ENCODE measurements at places on chromosomes 16 and 17.

DNA sequence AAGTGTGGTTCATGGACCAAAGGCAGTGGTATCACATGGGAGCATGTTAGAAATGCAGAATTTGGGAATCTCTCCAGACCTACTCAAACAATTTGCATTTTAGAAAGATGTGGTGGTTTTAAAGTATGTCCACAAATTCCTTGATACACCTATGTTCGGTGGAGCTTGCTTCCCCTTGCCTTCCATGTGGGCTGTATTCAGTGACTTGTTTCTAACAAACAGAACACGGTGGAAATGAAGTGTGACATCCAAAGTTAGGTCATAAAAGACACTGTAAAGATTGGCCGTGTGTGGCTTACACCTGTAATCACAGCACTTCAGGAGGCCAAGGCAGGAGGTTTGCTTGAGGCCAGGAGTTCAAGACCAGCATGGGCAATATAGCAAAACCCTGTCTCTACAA, 16.7 kb downstream of the COQ7 start:
- no peak for DNase-seq

DNA sequence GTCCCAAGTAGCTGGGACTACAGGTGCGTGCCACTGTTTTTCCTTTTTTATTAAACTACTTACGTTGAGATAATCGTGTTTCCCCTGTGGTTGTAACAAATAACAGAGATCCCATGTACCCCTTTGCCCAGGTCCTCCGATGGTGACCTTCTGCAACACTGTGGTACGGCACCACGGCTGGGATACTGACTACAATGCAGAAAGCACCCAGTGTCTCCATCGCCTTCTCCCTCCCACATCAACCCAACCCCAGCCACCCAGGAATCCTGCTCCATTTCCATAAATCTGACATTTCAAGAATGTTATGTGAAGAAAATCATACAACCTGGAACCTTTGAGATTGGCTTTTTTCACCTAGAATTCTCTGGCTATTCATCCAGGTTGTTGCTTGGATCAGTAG, 22.1 kb downstream of the MPRIP start:
- no peak for DNase-seq

- peak; percentile 64 for DNase-seq
Measured at GRCh38 chr17:15456972-15457722, 10.3 kb downstream of the CDRT4 start.

DNA sequence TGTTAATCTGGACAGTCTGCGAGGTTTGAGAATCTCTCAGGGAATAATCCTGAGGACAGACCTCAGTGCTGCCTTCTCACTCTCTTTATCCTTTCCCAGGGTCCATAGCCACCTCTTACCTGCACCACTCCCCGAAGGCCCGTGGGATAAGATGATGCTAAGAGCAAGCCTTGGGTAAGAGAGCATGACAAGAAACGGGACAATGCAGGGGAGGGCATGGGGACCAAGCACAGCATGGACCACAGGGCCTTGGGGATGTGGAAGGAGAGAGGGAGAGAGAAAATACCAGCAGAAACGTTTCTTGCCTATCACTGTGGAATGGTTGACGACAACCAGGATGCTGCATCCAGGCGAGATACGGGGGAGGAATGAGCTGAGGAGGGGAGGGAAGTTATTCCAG, 8.3 kb upstream of the SDR42E1 start:
- DNase-seq: no peak

DNA sequence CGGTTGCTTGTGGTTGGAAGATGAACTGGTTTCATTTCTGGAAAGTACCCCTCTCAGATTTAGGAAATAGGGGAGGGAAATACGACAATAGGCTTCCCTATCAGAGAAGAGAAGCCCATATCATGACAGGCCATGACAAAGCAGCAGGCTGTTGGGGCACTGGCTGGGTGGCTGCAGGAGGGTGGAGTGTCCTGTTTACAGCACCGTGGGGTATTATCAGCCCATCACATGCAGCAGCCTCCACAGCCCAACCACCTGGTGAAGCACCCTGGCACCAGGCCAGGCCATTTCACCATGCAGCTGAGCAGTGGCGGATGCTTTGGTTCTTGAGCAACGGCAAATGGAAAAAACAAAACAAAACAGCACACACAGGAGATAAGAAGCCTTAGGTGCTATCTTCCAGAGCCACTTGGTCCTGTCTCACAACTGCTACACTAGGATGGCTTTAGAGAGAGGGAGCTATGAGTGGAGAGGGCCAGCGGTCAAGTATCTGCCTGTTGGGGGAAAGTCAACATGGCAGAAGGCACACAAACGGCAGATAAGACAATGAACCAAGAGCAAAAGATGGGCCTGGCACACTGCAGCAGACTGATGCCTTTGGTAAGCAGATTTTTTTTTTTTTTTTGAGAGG, 24.2 kb downstream of the FAM117A start:
- no peak for DNase-seq

DNA sequence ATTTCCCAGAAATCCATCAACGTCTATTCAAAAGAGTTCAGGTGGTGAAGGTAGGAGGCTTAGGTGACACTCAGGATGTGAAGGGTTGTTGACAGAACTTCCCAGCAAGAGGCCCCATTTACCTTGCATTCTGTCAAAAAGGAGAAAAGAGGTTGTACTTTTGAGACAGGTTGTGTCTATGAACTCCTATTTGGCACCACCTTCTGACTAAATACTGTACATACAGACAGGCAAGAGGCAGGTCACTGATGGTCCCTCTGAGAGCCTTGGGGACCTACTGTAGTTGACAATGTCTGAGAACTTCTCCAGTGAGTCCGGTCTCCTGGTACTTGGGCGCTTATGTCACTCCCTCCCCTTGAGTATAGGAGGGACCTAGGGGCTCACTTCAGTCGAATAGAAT, 479.3 kb upstream of the ZFHX3 start:
- DNase-seq: no peak

GRCh38 chr16:10897134-10897533, 20.1 kb downstream of the CIITA start:
- no peak for DNase-seq

DNA sequence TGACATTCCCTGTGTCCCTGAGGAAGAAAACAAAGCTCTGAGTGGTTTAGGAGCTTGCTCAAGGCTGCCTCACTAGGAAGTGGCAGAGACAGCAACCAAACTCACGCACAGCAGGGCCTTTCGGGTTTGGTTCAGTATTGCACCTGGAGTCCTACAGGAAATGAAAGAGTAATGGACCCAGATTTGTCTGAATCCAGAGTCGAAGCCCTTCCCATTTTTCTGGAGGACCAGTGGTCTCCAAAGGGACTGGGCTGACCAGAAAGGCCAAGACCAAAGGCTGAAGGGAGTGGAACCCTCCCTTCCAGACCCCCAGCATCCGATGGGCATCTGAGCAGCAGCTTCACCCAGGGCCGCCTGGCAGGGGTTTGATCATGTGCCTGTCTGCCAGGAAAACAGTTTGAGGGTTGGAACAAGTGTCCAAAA, 85.5 kb upstream of the RPL38 start:
- DNase-seq: no peak

DNA sequence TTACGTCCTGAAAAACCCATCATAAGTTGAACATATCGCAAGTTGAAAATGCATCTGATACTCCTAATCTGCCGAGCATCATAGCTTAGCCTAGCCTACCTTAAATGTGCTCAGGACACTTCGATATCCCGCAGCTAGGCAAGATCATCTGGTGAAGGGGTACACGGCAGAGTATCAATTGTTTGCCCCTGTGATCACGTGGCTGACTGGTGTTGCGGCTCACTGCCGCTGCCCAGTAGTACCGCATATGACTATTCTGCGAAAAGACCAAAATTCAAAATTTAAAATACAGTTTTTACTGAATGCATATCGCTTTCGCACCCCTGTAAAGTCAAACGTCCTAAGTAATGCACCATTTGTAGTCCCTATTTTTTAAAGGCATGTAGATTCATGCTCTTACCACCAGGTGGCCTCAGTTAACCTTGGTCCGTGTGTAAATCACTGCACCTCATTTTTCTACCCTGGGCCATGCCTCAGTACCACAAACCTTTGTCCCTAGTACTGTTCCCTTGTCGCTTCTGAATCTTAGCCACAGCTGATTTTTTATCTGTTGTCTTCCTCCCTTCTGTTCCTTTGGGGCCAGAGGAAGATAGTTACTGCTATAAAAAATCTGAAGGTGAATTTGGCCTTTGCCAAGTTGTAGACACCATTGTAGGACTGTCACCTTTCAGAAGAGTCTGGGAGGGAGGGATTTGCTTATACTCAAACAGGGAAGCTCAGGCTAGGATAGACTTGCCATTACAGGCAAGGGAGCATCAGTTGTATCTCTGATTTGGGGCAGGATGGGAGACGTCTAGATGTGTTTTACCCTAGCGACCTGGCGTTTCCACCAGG, 34.4 kb downstream of the WWP2 start:
- peak; percentile 61 for DNase-seq

- no peak for DNase-seq
Measured at GRCh38 chr16:50178491-50178941, 25.4 kb downstream of the TENT4B start.

DNA sequence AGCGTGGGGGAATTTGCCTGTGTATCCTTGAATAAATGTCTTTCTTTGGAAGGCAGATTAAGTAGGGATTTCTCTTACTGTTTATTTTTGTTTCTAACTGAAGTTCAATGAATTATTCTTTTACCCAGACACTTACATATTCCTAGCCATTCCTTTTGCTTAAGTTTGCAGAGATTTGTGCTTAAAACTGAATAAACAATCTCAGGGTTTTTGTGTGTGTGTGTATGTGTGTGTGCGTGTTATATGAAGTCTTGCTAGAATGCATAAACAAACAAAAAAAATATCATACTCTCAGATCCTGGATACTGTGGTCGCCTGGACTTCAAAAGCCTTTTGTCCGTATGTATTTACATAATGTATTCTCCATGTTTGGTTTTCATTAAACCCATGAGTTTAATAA, 672.8 kb downstream of the MAF start:
- no peak for DNase-seq

DNA sequence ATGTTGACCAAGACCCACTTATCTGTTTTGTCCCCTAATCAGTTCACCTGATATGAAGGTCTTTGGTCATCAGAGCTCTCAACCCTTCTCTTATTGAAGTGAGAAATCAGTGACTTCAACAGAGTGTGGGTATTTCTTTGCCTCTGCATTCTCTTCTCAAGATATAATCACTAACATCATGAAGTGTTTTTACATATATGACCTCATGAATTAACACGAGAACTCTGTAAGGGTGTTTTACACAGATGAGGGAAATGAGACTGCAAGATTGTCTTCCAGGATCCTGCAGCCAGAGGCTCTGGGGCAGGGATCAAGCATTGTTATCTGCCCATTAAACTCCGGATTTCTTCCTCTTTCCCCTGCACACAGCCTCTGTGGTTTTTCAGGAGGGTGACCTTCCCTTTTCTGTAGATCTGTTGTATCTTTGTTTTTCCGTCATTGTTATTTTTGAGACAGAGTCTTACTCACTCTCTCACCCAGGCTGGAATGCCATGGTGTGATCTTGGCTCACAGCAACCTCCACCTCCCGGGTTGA, 22.7 kb downstream of the LCMT1 start:
- no peak for DNase-seq

DNA sequence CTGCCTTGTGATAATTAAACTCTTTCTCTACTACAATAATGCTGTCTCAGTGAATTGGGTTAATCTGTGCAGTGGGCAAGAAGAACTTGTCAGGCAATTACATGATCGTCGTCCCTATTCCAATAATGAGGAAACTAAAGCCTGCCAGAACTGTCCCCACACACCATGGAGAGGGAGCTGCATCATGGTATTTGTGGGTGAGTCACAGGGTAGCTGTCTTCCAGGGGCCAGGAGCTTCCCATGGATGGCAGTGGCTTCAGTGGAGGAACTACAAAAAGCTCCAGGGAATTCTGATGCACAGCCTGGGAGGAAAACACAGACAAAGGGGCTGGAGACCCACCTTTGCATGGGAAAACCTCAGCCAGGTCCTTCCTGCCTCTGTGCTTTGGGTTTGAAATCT, 83.3 kb upstream of the C16orf82 start:
- peak; percentile 29 for DNase-seq

GRCh38 chr17:82938486-82938872, 98.7 kb upstream of the ZNF750 start:
- DNase-seq: no peak

- DNase-seq: no peak
Measured at GRCh38 chr17:2037155-2037554, 4.7 kb upstream of the OVCA2 start.

- DNase-seq: no peak
Measured at GRCh38 chr16:6704306-6704930, 628.2 kb upstream of the RBFOX1 start.

DNA sequence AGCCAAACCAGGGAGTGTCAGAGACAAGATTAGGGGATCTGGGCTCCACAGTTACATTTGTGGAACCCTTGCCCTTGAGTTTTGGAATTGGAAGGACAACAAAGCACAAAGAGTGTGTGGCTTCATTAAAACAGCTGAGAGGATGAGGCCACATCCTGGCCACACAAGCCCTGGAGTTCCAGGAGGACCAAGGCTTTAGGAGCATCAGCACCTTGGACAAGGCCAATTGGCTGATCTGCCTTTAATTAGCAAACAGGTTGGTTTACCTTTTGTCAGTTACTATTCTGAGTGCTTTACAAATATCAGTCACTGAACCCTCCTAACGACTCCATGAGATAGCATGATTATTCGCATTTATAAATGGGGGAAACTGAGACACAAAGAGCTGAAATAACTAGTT, 54.7 kb downstream of the SLC6A2 start:
- no peak for DNase-seq

- DNase-seq: no peak
Measured at GRCh38 chr17:79340333-79341221, 266.0 kb downstream of the ENGASE start.

DNA sequence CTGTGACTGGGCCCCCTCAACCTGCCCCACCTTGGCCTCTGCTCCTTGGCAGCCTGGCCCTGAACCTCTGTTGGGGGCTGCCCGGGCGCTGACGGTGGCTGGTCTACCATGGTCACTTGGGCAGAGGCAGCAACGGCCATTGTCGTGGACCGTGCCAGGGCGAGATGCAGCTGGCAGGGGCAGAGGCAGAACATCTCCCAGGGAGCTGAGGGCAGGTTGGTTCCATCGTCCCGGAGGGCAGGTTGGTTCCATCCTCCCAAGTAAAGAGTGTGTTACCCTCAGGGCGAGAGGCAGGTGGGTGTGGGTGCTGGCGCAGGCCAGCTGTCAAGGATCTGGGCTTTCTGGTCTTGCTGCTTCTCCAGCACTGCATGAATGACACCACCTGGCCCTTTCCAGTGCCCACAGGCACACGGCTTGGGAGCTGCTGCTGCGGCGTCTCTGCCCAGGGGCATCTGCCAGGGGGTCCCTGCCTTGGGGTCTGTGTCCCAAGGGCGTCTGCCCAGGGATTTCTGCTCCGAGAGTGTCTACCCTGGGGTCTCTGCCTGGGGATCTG, 12.0 kb downstream of the ACSF3 start:
- no peak for DNase-seq

DNA sequence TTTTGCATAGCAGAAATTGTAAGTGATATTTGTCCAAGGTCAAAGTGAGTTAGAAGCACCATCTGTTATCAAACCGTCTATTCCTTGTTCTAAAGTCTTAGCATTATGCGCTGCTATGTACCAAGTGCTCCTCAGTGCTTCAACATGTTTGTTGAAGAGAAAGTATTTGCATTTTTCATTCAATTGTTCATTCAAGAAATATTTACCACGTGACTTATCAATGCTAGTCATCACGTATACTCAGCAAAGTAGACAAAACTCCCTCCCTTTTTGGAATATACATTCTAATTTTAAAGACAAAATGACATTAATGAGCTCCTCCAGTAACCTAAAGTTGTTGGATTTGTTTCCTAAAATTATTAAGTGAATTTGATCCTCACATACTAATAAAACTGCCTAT, 388.0 kb upstream of the CDH8 start:
- no peak for DNase-seq

Measured in AG08396 (cell line).